Right lobe of liver (tissue), 6 donors: ENCODE measurements at places on chromosomes 13 and 19. TPM values are rescaled to one million over a fixed set of nuclear protein-coding genes. Genes with fewer than 3 reads are reported as not detected.

Gene KCNC3
- total RNA-seq, result 2.5 TPM

- no peak for DNase-seq
- H3K36me3 ChIP-seq, result no peaks in the 10 kb centered on the region
- H3K27ac ChIP-seq, result peak overlapping the region; percentile 31
- H3K27me3 ChIP-seq, result no peaks in the 10 kb centered on the region
Observed at GRCh38 chr13:48125794-48126228, 30.9 kb upstream of the MED4 start.

Gene STK24
- 29.4 TPM for total RNA-seq

Gene TEX29
- total RNA-seq, result not detected

DNA sequence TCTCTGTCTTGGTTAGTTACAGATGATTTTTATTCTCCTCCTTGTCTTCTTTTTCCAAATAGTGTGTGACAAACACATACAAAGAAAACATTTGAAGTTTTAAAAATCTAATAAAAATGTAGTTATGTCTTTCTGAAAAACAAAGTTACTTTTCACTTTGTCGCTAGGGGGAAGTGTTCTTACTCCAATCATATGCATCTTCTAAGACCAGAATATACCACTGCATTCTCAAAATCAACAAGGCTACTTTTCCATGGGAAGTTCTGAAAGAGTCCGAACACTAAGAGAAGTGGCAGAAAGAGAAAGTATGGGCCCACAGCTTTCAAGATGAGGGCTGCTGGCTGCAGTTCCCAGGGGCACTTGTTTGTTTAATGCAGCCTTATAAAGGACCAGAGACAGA, 208.9 kb downstream of the DCT start:
- no peaks in the 10 kb centered on the region for H3K27me3 ChIP-seq
- H3K36me3 ChIP-seq, result no peaks in the 10 kb centered on the region
- DNase-seq, result no peak

GRCh38 chr13:48072304-48072703, 22.6 kb downstream of the MED4 start:
- DNase-seq, result no peak
- no peaks in the 10 kb centered on the region for H3K4me1 ChIP-seq
- H3K27me3 ChIP-seq, result no peaks in the 10 kb centered on the region
- peaks cover 25% of the 10 kb centered on the region for H3K36me3 ChIP-seq

DNA sequence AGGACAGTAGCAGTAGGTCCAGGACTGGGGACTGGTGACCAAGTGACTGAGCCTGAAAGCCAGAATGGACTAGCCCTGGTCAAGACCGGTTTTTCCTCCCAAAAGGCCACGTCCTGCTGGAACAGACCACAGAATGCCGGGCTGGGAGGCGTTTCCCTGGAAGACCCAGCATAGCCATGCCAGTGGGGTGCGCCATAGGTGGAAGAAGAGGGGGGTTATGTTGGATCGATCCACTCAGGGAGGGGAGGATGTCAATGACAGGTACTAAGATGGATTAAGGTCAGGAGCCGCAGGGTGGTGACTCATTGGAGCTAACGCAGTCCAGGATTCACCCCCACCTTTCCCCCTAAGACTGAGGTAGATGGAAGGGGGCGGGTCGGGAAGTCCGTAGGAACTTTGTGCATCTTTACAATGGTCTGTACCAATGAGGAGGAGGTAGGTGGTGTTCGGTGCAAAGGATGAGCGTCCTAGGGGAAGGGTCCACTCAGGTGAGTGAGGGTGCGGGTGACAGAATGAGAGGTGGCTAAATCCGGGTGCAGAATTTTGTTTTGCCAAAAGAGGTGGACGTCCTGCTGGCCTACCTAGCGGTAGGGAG, 21.0 kb downstream of the VASP start:
- DNase-seq, result no peak
- no peaks in the 10 kb centered on the region for H3K27me3 ChIP-seq
- H3K4me3 ChIP-seq, result no peak overlapping the region
- peaks cover 13% of the 10 kb centered on the region for H3K36me3 ChIP-seq

Gene GDF15
- 0.88 TPM for total RNA-seq

Gene MEF2B
- total RNA-seq, result not detected

DNA sequence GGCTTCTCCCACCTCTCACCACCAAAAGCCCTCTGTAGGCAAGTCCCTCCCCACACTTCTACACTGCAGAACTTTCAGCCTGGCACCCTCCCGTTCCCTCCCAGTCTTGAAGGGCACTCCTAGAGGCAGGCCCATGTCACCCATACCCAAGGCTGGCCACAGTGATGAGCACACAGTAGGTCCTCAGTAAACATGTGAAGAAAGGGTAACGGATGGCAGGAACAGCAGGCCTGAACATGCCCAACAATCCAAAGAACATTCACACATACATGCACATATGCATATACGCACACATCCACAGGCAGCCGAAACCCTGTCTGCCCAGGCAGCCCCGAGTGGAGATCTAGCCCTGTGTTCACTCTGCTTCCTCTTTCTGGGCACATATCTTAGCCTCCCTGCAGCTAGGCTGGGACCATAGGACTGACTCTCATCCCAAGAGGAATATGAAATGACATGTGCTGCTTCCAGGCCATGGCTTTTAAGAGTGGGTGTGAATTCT, 55.2 kb downstream of the CEBPG start:
- H3K27ac ChIP-seq, result no peak overlapping the region
- H3K4me3 ChIP-seq, result no peak overlapping the region
- DNase-seq, result no peak
- H3K27me3 ChIP-seq, result no peaks in the 10 kb centered on the region

Gene KLK6
- not detected for total RNA-seq

Gene ARL11
- total RNA-seq, result 0.18 TPM

Gene LRFN3
- total RNA-seq, result 8.2 TPM

Gene LAIR1
- total RNA-seq, result 15.3 TPM

Gene NMRK2
- total RNA-seq, result not detected

DNA sequence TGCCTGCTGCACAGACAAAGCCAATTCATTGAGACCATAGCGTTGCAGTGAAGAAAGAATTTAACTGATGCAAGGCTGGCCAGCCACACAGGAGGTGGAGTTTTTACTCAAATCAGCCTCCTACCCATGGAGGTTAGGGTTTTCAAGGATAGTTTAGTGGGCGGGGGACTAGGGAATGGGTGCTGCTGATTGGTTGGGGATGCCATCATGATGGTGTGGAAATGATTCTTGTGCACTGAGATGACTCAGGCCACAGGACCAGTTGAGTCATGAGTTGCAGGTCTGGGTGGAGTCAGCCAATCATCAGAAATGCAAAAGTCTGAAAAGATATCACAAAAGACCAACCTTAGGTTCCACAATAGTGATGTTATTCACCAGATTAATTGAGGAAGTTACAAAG, 359.6 kb downstream of the FOXO1 start:
- no peak overlapping the region for H3K27ac ChIP-seq
- no peaks in the 10 kb centered on the region for H3K36me3 ChIP-seq
- no peaks in the 10 kb centered on the region for H3K4me1 ChIP-seq
- no peak for DNase-seq
- H3K27me3 ChIP-seq, result no peaks in the 10 kb centered on the region

Gene HPN
- 486 TPM for total RNA-seq

Gene RASAL3
- 1.9 TPM for total RNA-seq

DNA sequence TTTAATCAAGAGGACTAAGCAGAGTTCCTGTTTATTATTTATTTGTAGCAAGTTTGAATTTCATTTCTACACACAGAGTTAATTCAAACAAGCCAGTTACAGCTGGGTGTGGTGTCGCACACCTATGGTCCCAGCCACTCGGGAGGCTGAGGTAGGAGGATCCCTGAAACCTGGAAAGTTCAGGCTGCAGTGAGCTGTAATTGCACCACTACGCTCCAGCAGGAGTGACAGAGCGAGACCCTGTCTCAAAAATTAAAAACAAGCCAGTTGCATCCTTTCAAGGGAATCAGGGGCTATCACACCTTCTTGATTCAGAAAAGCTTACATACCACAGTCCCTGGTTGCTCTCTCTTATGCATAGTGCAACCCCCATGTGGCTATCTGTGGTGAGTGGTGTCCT, 19.8 kb downstream of the ZNF586 start:
- no peak overlapping the region for H3K4me3 ChIP-seq
- no peaks in the 10 kb centered on the region for H3K36me3 ChIP-seq
- DNase-seq, result no peak
- no peaks in the 10 kb centered on the region for H3K27me3 ChIP-seq

GRCh38 chr19:35170359-35171061, 16.0 kb downstream of the FXYD5 start:
- H3K27ac ChIP-seq, result no peak overlapping the region
- no peaks in the 10 kb centered on the region for H3K36me3 ChIP-seq
- H3K27me3 ChIP-seq, result no peaks in the 10 kb centered on the region
- H3K4me3 ChIP-seq, result no peak overlapping the region
- DNase-seq, result no peak
- no peaks in the 10 kb centered on the region for H3K4me1 ChIP-seq

GRCh38 chr19:35553385-35554000, 8.1 kb downstream of the TMEM147 start:
- no peak overlapping the region for H3K4me3 ChIP-seq
- no peaks in the 10 kb centered on the region for H3K36me3 ChIP-seq
- H3K4me1 ChIP-seq, result no peaks in the 10 kb centered on the region
- H3K27me3 ChIP-seq, result no peaks in the 10 kb centered on the region

Gene MAP4K1
- 0.93 TPM for total RNA-seq

- H3K27me3 ChIP-seq, result no peaks in the 10 kb centered on the region
- H3K36me3 ChIP-seq, result no peaks in the 10 kb centered on the region
- H3K4me1 ChIP-seq, result no peaks in the 10 kb centered on the region
- no peak for DNase-seq
- H3K4me3 ChIP-seq, result no peak overlapping the region
Observed at GRCh38 chr13:59660582-59660981, 503.1 kb downstream of the DIAPH3 start.

- no peaks in the 10 kb centered on the region for H3K4me1 ChIP-seq
- H3K27me3 ChIP-seq, result no peaks in the 10 kb centered on the region
- H3K27ac ChIP-seq, result no peak overlapping the region
- no peaks in the 10 kb centered on the region for H3K36me3 ChIP-seq
Observed at GRCh38 chr19:48279747-48280146, 9.9 kb downstream of the ZNF114 start.

DNA sequence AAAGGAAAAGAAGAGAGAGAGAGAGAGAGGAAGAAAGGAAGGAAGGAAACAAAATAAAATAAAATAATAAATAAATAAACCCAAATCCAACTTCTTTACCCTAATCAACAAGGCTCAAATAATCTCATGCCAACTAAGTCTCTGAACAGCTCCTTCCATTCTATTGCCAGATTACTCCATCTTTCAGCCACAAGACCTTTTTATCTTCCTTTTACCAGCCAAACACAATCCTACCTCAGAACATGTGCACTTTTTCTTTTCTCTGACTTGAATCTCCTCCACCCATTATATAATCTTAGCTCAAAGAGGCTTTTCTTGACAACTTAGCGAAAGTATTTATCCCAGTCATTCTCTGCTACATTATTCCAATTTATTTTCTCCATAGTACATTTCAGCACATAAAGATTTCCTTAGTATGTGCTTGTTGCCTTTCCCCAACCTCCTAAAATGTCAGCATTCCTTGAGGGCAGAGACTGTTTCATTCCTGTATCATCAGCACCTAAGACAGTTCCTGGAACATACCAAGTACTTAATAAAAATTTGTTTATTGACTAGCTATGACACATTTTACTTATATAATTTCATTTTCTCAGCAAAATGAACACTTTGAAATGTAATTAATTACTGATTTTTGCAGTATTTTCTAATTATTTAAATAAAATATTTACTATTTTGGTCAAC, 33.5 kb upstream of the USPL1 start:
- no peaks in the 10 kb centered on the region for H3K27me3 ChIP-seq
- DNase-seq, result no peak
- no peak overlapping the region for H3K4me3 ChIP-seq
- H3K27ac ChIP-seq, result no peak overlapping the region

Gene TDRD12
- not detected for total RNA-seq
